Activated CD8-positive, alpha-beta memory T cell treated with anti-CD3 and anti-CD28 coated beads for 4 hours (primary cell): ENCODE measurements at places on chromosomes 6 and 20.

GRCh38 chr6:132498638-132499037, 14.3 kb downstream of the STX7 start:
- no peak for DNase-seq

- no peak for DNase-seq
These were observed 99.7 kb upstream of the ZNF217 start for GRCh38 chr20:53693262-53693871.

DNA sequence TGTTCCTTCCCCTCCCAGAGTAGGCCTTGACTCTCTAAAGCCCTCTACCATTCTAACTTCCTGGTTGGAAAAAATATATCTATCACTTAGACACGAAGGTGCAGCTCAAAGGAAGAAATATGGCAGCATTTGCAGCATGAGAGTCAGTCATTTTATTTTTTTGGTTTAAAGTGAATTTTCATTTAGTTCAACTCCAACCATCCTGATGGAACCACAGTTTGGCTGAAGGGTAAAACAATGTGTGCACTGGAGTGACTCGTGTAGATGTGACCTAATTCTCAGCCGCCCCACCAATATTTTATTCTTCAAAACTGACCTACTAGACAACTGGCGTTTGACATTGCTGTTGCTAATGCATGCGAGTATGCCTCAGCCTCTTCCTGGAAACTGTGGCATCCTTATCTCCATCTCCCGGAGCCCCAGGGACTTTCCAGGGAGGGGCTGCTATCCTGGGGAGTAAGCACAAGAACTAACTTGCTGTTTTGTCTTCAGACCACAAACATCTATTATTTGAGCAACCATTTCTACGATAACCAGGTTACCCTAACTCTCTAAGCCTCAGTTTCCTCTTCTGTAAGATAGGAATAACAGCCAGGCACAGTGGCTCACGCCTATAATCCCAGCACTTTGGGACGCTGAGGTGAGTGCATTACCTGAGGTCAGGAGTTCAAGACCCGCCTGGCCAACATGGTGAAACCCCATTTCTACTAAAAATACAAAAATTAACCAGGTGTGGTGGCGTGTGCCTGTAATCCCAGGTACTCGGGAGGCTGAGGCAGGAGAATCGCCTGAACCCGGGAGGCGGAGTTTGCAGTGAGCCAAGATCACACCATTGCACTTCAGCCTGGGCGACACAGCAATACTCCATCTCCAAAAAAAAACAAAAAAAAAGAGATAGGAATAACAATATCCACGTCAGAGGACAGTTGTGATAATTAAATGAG, 148.7 kb upstream of the JARID2 start:
- DNase-seq: no peak

DNA sequence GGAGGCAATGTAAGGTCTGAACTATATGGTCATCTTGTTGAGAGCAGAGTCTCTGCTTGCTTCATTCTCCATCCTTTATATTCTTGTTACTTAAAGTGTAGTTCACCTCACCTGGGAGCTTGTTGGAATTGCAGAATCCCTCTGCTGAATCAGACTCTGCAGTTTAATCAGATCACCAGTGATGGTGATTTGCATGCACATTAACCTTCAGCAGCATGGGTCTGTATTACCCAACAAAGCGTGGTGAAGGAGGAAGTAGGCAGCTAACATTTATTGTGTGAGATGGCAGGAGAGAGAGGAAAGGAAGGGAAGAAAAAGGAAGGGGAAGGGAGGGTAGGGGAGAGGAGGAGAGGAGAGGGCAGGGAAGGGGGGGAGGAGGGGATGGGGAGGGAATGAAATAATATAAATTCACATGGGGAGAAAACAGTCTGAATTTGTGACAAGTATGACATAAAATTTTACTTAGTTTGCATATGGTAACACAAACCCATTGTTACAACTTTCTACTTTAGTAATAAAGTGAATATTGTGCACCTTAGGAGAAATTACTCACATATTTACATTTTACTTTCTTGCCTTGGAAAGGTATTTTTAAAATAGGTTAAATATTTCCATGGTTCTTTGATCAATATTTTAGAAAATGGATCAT, 740.7 kb downstream of the DHX35 start:
- DNase-seq: no peak

- DNase-seq: no peak
These were observed 71.4 kb upstream of the TCF21 start for GRCh38 chr6:133817460-133818047.

DNA sequence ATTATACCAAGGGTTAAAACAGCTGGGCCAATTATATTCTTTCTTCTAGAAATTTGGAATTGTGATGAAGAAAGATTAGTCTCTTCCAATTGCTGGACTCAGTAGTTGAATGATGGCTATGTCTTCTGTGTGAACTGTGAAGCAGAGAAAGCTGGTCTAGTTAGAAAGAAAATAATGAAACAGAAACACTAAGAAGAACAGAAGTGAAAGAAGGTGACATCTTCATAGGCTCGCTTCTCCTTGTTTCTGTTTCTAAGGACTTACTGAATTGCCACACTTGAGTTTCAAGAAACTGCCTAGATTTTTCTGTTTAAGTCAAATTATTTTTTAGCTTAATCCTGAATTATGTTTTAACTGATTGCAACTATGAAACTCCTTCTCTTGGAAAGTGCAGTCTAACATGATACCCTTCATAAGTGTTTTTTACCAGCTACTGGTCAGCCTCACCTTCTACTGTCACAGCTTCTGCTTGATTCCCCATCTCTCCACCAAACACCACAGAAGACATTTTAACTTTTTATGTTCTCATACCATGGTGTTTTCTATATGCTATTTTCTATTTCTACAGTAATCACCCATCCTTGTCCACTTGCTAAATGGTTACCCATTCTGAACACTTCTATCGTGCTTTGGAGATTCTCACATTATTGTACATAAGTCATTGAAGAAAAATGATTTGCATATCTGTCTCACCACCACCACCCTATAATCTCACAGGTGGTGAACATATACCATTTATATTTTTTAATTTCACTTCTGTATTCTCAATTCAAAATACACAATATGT, 268.8 kb downstream of the GRIK2 start:
- no peak for DNase-seq

DNA sequence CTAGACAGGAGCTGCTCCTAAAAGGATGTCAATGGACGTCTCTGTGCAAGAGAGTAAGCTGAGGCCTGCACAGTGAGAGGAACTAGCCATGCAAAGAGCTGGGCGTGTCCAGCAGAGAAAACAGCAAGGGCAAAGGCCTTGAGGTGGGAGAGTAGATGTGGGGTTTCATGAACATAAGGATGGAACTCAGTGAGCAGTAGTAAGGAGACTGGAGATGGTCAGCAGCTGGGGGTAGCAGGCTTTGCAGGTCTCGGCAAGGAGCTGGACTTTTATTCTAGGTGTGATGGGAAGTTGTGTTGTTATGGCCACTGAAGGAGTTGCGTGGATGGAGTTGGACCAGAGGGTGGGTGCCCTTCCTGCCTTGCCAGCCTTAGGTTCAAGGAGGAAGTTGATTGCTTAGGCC, 90.7 kb upstream of the SIRPA start:
- no peak for DNase-seq

DNA sequence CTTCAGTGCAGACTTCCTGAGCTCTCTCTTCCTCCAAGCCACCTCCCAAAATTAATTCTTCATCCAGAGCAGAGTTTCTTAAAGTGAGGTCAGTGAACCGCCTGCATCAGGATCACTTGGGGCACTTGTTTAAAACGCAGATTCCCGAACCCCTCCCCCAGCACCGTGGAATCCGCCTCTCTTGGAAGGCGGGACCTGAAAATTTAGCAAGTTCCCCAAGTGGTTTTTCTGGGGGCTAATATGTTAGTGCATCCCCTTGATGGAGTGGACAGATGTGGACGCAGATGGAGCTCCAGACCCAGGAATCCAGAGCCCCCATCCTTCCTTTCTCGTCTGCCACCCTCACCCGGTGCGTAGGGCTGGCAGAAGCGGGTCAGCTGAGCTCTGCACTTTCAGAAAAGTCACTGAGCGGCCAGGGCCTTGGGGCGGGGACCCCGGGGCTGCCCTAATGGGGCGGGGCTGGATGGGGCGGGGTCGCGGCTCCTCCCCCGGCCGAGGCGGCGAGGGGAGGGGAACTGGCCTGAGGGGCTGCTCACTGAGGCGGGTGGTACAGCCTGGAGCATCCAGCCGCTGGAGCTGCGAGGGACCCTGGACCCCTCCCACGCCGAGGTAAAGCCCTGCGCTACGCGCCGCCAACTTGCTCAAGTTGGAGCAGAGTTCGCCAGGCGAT, at the start of the genes DEFB124 and REM1:
TSS of gene DEFB124 (minus strand) at position 370 of the 670 bp plus-strand sequence. CDS start 2,114 bp downstream, outside the sequence.
TSS of gene REM1 (plus strand) at position 531 of the 670 bp plus-strand sequence. CDS start 1,158 bp downstream, outside the sequence.
- no peak for DNase-seq

- DNase-seq: no peak
These were observed 218.1 kb upstream of the SOX4 start for GRCh38 chr6:21375151-21376116.

GRCh38 chr6:33080127-33081089, 4.6 kb downstream of the HLA-DPB1 start:
- no peak for DNase-seq
